A549 treated with CORT108297 at 1 μM for 4 hours (cell line): ENCODE measurements at places on chromosomes 12 and 14. TPM values are rescaled to one million over a fixed set of nuclear protein-coding genes. Genes with fewer than 3 reads are reported as not detected.

The KLRK1 gene
- total RNA-seq = 0.08 TPM in 1 of 5 replicates, not detected in the others

The TCP11L2 gene
- total RNA-seq = 1.8 to 3.1 TPM (median 2.5 TPM) in 5 replicates

The TSHR gene
- total RNA-seq = not detected in 5 replicates

The NTF3 gene
- not detected in 5 replicates for total RNA-seq

The HOXC5 gene
- total RNA-seq = 0.57 to 0.85 TPM (median 0.73 TPM) in 5 replicates
